NCI-H2081 treated with DMSO at 0.1 percent for 48 hours (cell line): ENCODE measurements at places on chromosomes 11 and 22.
A peak's percentile ranks its signal among the peaks of the same experiment; 100 is the strongest.

DNA sequence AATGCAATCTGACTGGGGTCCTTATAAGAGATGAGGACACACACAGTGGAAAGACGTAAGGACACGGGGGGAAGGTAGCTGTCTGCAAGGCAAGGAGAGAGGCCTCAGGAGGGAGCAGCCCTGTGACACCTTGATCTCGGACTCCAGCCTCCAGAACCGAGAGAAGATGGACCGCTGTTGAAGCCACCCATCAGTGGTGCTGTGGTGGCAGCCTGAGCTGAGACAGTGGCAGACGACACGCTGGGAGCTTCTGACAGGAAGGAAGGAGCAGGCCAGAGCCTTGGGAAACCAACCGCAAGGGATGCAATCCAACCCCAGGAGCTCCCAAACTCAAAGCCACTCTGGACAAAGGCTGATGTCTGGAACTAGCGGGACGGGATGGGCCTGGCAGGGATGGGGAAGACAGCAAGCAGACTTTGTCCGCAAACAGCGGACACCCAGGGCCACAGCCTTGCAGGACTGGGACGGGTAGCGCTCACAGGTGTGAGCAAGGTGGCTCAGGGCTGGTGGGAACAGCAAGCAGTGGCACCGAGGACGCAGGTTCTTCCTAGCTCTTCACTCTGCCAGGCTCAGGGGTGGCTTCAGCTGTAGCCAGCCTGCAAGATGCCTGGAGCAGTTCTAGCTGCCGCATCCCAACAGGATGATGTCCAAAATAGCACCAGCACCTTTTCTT is 10.9 kb downstream of the LTO1 start:
- no peak for DNase-seq

- DNase-seq = no peak
These were observed 10.0 kb upstream of the MTMR3 start for GRCh38 chr22:29872989-29873388.

GRCh38 chr22:35918456-35918855 is 110.2 kb downstream of the RBFOX2 start:
- DNase-seq = no peak

GRCh38 chr11:112339566-112339965 is 78.9 kb upstream of the PLET1 start:
- DNase-seq = no peak

DNA sequence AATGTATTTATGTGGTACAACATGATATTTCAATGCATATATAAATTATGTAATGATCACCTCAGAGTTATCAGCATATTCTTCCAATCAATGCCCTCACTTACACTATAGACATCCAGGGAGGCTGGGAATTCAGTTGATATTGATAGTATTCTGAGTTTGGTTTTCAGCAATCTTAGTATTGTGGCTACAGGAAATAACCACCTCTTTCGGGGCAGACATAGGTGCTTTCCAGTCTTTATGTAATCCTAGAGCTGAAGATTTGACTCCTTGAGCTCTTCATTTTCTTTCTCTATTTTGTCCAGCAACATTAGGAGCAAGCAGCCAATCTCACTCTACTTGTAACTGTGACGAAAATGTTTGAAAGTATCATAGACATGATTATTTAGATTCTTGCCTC is 712.7 kb upstream of the KIRREL3 start:
- no peak for DNase-seq

GRCh38 chr22:29203488-29204454 is 1.9 kb upstream of the EMID1 start:
- no peak for DNase-seq

DNA sequence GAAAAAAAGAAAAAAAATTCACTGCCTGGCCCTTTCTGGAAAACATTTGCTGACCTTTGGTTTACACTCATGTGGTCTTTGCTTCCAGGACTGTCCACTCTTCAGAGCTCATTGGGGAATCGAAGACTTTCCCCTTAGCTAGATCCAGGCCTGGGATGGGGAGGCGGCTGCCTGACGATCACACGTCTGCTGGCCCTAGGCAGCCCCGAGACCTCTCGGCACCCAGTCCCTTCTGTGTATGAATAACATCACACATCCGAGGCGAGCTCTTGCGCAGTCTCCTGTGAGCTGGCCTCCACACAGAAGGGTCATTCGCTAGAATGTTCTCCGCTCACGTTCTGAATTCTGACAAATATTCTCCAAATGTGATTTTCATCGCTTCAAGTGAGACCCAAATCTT is 25.7 kb upstream of the GAL start:
- DNase-seq = no peak

DNA sequence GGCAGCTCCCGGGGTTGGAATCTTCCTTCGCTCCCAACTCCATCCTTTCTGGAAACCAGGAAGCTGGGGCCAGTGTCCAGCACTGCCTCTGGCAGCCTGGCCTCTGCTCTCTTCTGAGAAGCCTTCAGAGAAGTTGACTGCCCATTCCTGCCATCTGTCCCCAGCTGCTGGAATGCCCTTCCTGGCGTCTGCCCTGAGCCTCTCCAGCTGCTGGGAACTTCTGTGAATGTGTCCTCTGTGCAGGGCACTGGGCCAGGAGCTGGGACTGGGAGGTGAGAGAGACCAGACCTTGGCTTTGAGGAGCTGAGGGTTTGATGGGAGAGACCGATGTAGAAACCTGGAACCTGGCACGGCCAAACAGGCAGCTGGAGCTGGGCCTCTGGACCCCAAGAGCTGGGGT is 5.9 kb upstream of the SOX10 start:
- DNase-seq = no peak

- no peak for DNase-seq
These were observed 256.8 kb upstream of the RAG2 start for GRCh38 chr11:36854875-36855274.

DNA sequence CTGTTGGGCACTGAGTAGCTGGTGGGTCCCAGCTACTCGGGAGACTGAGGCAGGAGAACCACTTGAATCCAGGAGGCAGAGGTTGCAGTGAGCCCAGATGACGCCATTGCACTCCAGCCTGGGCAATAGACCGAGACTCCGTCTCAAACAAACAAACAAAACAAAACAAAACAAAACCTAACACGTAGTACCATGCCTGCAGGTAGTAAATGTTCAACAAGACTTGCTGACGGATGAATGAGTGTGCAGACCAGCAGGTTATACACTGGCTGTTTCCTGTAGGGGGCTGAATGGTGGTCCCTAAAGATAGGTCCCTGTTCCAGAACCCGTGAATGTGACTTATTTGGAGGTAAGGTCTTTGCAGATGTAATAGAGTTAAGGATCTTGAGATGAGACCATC is 12.8 kb upstream of the MRGPRD start:
- DNase-seq = no peak

DNA sequence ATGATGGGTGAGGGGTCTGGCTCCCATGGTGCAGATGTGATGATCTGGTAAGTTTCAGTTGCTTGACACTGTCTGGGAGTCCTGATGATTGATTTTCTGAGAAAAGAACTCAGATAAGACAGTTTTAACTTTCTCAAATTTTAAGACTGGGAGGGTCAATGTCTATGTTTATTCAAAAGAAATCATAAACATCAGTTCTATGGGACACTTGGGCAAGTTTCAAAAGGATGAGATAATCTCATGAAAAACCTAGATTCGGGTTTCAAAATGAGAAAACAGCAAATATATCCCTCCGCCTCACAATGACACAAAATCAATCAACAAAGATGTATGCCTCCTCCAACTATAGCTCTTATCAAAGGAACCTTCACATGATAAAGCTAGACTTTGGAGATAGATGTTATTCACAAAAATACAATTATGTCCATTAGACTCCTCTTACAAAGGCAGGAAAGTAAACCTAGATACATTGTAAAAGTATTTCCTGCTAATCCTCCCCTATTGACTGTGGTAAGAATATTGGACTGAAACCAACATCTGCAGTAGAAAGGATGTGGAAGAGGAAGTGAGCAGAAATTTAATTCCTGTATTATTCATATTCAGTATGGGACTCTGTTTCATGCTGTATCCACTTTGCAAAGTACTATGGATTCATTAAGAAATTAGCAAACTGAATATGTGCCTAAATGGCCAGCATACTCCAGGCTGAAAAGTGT is 21.6 kb downstream of the SVIP start:
- no peak for DNase-seq

GRCh38 chr11:75260396-75261170 is 20.0 kb downstream of the TPBGL start:
- DNase-seq = no peak

DNA sequence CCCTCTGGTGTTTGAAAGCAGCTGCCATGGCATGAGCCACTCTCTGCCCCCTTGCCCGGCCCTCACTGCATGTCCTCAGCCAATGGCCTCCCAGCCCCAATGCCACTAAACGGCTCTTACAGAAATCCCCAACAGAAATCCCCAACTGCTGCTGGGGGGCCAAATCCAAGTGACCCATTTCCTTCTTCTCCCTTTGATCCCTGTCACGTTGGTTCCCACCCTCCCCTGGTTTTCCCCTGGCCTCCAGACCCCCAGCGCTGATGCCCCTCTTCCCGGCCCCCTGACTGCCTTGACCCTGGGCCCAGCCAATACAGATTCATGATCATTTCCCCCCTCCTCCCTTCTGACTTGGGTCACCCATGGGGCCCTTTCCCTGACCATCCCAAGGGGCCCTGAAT is 30.9 kb downstream of the IGLL1 start:
- DNase-seq = no peak

GRCh38 chr11:61853698-61854169 is 25.6 kb downstream of the FADS2 start:
- no peak for DNase-seq

DNA sequence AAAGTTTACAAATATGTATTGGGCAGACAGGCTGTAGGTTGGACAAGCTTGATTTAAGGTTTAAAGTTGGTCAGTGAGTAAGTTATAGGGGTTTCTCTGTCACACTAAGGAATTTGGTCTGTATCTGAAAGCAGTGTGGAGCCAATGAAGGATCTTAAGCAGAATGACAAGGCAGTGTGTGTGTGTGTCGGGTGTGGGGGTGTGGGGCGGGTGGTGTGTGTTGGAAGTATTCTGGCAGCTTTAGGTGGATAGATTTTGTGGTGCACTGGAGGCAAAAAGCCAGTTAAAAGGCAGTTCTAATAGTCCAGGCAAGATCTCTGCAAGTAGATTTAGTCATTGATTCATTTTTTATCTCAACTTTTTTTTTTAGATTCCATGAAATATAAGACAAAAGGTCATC is 1006.8 kb upstream of the CCDC90B start:
- no peak for DNase-seq

DNA sequence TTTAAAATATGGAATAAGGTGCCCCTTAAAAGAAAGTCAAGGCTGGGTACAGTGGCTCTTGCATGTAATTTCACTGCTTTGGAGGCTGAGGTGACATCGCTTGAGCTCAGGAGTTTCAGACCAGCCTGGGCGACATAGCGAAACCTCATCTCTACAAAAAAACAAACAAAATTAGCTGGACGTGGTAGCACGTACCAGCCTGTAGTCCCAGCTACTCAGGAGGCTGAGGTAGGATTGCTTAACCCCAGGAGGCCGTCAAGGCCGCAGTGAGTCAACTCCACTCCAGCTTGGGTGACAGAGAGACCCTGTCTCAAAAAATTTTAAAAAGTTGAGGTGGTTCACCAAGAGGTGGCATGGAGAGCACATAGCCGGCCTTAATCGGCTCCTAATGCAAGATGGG is 17.7 kb upstream of the ADORA2A start:
- no peak for DNase-seq

GRCh38 chr11:121968638-121969037 is 147.4 kb downstream of the BLID start:
- DNase-seq = no peak

GRCh38 chr11:10302744-10303557 is 1.9 kb upstream of the ADM start:
- DNase-seq = no peak

DNA sequence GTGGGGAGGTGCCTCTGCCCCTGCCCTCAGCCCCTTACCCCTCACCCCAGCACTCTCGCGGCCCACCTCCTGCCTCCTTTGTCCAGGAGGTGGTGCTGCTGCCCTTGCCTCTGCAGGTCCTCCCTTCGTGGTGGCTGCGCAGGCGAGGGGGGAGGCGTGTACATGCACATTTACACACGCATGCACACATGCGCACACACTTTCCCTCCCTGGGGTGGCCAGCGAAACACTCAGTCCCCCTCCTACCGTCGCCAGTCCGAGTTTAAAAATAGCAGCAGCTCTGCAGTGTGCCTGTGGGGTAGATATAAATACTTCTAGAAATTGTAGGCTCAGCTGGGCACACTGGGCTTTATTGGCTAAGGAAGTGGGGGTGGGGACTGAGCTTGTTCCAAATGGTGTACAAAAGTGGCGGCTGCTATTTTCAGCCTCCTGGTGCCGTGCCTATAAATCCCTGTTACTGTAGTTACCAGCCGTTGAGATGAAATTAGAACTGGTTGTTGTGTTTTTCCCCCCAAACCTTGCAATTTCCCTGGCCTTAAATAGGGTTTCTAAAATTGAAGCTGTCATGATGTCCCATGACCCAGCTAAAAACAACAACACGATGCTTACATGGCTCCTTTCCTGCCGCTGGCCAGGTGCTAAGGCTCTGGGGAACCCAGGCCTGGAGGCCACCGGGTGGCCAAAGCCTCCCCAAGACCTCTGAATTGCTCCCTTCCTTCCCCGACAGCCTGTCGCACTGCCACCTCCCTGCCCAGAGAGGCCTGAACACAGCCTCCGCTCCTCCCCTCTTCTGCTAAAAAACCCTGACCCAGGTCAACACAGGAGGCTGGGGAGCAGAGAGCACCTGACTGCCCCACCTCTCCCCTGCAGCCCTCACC is 12.4 kb downstream of the PICK1 start:
- DNase-seq = peak; percentile 72

DNA sequence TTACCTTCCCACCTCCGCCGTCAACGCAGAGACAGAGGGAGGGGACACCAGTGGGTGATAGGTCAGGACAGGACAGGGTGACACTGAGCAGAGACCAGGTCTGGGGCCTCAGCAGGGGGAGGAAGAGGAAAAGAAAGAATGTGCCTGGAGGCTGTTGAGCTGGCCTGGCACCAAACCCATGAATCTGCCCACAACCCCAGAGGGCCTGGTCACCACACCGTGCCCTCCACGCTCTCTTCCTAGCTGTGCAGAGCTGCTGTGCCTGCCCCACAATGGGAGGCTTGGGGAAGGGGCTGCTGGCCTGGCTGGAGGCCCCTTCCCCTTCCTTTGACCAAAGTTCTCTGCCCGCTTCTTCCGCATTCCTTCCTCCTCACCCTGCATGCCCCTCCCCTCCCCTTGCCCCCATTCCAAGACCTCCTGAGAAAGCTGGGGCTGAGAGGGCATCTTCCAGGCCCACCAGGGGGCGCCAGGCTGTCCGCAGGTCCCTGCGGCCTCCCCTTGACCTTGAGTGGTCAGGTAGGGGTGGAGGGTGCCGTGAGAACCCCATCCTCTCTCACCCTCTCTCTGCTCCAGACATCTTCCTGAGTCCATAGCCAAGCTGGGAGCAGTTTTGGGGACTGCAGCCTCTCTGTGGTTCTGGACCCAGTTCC is 11.0 kb upstream of the CACNA1I start:
- no peak for DNase-seq

- DNase-seq = no peak
These were observed 403.6 kb downstream of the MN1 start for GRCh38 chr22:27397954-27398342.
